Left ventricle myocardium inferior (tissue), 1 donor: ENCODE measurements at places on chromosomes 16 and 17. TPM values are rescaled to one million over a fixed set of nuclear protein-coding genes. Genes with fewer than 3 reads are reported as not detected.

Gene IRX5
- total RNA-seq: 36.8 TPM

Gene SPATA22
- 0.44 TPM for total RNA-seq

Gene CACNA1G
- total RNA-seq: 0.58 TPM

Gene GFOD2
- total RNA-seq: 11.1 TPM

Gene TRIM72
- 0.91 TPM for total RNA-seq

GRCh38 chr16:83045790-83046189, 419.0 kb downstream of the CDH13 start:
- DNase-seq: no peak

GRCh38 chr17:63124536-63124935, 158.5 kb downstream of the TANC2 start:
- no peak for DNase-seq

DNA sequence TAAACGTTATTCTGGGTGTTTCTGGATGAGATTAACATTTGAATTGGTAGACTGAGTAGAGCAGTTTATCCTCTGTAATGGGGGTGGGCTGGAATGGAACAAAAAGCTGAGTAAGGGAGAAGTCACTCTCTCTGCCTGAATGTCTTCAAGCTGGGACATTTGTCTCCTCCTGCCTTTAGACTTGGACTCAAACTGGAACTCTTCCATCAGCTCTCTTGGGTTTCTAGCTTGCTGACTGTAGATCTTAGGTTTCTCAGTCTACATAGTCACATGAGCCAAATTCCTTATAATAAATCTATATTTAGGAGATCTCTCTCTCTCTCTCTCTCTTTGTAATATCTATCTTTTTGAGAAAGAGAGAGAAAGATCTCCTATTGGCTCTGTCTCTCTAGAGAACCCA, 553.3 kb upstream of the CDH11 start:
- no peak for DNase-seq

DNA sequence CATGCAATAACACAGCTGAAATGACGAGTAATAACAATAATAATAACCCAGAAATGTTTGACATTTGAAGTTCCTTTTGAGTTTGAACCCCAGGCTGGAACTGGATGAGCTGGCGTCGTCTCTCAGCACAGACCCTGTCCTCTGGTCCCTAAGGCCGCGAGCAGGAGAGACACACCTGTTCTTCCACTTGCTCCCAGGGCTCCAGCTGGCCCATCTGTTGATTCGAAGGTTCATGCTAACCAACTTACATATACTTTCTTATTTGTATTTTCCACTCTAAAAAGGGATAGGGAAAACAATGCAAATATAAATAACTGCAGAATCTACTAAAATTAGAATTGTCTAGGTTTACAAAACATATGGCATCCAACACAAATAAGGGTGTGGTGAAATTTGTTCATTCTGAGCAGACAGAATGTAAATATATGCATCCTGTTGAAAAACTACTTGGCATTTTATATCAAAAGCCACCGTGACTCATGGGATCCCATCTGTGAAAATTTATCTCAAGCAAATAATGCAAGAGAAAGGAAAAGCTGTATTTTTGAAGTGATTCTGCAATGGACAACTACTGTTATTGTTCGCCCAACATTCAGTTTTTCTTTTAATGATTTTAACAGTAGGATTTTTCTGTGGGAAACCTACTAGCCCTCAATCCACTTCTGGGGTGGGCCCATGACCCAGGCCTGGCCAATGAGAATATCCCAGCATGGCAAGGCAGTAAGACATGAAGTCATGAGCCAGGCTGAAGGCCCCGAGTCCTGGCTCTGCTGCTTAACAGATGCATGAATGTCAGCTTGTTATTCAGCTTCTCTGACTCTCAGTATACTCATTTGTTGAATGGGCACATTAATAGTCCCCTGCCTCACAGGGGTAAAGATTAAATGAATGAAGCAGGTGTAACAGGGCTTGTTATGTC, 13.2 kb upstream of the RGS9 start:
- no peak for DNase-seq

GRCh38 chr17:42547001-42547461, 5.7 kb upstream of the HSD17B1 start:
- DNase-seq: no peak

- no peak for DNase-seq
Measured at GRCh38 chr16:62256406-62256805, 220.2 kb upstream of the CDH8 start.

- no peak for DNase-seq
Measured at GRCh38 chr16:89910717-89911354, 7.8 kb upstream of the MC1R start.

DNA sequence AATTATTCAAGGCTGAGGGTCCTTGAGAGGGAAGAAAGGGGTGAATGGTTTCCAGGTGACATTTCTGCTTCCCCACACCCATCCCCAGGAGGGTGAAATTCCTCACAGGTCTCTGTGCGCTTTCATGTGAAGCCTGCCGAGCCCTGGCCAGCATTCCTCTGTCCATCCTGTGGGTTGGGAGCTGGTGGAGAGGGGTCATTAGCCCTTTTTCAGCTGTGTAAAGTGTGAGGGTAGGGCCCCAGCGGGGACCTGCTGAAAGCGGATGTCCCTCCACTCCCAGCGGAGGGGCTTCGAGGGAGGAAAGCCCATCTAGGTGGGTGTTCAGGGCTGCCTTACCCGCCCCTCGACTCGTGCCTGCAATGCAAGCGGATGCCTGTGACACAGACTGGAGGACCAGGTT, 53.3 kb upstream of the DLX4 start:
- no peak for DNase-seq

DNA sequence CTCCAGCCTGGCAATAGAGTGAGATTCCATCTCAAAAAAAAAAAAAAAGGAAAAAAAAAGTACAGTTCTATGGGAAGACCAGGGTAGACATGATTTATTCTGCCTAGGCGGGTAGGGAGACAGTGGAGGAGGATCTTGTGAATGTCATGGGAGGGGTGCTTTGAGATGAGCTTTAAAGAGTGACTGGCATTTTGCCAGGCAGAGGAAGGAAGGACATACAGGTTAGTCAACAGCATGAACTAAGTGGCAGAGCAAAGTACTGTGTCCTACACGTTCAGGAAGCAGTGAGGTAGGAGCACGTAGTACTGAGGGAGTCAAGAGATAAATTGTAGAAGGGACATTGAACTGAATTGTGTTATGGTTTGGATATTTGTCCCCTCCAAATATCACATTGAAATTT, 451.5 kb downstream of the TOX3 start:
- no peak for DNase-seq

DNA sequence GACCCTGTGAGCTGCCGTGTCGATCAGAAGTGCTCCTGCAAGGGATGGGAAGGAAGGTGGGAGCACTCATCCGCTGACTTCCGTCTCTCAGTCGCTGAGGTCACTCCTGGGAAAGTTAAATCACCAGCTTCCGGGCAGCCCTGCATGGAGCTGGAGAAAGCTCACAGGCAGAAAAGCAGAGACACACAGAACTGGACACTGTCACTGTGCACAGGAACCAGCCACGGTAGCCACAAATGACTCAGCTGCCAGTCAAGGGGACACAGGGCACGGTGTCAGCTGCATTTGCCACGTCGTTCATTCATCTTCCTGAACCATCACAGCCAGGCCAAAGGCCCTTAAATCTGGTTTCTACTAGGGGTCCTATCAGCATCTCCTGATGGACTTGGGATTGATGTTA, 226.4 kb upstream of the PSMD7 start:
- no peak for DNase-seq

DNA sequence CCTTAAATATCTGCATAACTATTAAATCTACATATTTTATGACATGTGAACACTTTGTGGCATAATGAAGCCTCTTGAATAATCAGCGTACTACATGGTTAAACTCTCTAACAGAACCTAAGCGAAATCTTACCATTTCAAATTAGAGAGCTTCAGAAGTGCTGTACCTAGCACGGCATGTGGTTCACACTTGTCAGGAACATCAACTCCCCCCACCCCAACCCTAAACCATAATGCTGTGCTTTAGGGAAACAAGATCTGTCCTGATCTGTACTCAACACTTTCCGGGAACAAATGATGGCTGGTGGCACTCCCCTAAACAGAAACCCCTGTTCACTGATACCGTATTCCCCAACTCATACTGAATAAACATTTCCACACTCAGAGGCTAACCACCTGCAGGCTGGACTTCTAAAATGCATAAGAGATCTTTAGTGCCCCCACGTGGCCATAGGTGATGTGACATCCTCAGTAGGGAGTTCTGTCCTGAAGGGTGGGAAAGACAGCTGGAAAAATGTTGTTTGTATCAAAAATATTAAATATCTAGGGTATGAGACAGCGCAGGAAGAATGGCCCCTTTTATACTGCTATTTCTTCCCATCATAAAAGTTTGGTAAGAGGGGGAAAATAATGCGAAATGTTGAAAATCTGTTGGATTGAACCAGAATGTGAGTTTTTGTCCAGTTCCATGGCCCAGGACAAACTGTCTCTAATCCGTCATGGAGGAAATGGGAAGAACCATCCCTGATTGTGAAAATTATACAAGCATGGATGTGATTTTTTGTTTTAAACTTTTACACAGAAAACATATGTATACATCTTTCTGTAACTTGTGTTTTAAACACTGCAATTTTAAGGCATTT, 88.6 kb downstream of the USP31 start:
- peak; percentile 57 for DNase-seq

- no peak for DNase-seq
Measured at GRCh38 chr17:82229698-82230608, 1.1 kb downstream of the SLC16A3 start.

GRCh38 chr17:30391534-30391933, 12.8 kb downstream of the CPD start:
- DNase-seq: no peak

DNA sequence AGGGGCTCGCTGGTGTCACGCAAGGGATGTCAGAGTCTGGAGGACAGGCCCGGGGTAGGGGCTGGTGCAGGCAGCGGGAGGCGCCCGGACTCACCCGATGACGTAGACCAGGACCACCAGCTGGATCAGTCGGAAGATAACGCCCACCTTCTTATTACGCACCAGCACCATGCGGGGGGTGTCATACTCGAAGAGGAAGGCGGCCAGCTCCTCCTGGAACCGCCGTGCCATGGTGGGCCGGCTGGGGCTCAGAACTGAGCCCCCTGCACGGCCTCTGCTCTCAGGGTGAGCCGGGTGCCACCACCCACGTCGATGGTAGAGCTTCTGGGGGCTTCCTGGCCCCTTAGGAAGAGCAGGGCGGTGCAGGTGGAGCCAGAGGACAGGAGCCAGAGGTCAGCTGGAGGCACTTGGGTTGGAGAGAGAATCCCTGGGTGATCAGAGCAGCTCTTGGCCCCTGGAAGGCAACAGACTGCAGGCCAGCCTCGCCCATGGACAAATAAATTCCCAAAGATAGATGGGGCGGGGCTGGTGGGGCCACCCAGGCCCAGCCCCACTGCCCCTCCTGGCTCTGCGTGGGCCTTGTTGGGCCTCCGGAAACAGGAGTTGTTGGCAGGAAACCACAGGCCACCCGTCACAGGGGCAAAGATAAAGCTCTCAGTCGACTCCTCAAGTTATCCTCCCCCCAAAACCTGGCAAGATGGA, at the start of gene P2RX1:
Gene P2RX1 (minus strand): TSS at position 471 of the 702 bp plus-strand sequence. CDS start 240 bp downstream, at position 231.
- DNase-seq: no peak

DNA sequence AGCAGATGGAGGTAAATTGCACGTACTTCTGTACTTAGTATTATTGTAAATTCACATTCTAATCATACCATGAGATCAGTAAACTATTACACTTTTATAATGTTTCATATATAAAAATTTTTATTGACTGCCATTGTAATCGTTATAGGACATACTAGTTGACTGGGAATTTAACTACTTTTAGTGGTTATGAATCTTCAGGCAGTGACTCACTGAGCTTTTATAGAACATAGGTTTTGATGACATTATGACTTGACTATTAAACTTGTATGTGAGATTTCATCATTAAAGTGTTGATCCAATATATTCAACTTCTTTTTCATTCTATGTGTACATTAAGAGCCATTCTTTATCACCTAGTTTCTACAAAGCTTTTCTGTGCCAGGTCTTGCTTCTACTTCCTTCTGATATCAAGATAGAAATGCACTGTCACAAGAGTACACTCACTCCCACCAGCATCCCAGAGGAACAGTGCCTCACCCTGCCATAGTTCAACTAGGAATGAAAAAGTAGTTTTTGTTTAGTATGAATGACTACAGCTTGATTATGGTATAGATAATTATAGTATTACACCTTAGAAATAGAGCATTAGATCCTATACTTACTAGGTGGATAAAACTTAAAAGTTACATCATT, 142.4 kb upstream of the RBL2 start:
- DNase-seq: no peak

DNA sequence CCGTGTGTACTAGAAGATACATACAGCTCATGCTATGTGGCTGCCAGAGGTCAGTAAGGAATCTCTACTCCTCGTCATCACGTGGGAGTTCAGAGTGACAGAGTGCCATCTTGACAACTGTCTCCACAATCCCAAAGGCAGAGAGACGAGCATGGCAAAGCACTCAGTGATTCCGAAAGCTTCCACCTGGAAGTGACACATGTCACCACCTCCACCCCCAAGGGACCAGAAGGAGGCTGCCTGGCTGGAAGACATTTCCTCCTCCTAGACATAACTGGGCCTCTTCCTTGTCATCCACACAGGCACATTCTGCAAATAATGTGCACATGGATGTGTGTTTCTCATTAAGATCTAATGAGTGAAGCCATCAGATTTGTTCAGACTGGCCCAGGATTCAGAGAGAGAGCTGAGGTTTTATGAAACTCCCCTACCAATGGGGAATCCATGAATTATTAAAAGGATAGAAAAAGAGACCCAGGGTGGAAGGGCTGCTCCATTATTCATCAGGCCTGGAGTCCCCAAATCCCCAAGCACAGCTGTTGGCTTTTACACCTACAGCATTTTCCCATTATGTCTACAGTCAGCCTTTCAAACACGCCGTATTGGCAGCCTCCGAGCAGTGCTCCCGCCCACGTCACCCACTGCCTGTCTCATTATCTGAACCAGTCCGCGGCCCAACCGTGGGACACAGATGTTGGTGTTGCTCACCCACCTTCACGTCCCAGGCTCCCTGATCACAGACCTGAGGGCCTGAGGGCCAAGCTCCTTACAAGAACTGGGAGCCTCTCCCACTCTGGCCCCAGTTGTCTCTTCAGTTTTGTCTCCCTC, 3.3 kb upstream of the CACNG5 start:
- no peak for DNase-seq

GRCh38 chr16:8183176-8184099, 406.9 kb downstream of the TMEM114 start:
- DNase-seq: no peak

- DNase-seq: no peak
Measured at GRCh38 chr17:4719684-4720221, 9.3 kb downstream of the ARRB2 start.

DNA sequence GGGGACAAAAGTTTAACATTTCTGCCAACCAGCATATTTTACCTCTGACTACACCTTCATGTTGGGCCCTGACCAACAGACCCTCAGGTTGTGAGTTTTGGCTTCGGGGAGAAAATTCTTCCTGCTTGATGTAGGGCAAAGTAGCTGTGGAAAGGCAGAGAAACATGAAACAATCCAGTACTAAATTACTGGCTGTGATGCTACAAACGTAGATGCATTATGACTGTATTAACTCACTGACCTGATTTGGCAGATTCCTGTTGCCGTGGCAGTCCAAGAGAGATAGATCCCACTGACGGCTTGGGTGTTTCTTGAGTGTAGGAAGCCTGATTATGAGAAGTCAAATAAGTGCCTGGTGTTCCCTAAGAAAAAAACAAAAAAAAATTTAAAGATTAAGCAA, 80.7 kb downstream of the TTC19 start:
- DNase-seq: no peak

- no peak for DNase-seq
Measured at GRCh38 chr17:1796800-1797199, 32.9 kb downstream of the SMYD4 start.

GRCh38 chr16:56411624-56412023, 13.7 kb downstream of the AMFR start:
- DNase-seq: no peak

- no peak for DNase-seq
Measured at GRCh38 chr17:52378860-52379259, 220.3 kb upstream of the CA10 start.
